ENCODE measurements at places on chromosomes 1 and 21.

DNA sequence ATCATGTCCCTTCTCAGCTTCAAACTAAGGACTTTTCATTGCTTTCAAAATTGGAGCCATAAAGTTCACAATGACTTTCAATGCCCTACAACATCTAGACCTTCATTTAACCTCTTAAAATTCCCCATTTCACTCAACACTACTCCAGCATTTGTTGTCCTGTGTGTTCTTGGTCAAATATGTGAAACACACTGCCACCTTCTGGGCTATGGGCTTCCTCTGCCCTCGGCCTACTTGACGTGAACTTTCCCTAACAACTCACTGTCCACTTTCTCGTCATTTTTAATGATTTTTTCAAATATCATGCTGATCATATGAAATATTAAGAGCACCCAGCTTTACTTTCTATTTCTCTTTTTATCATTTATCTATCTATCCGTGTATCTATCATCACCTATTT is 2018.4 kb downstream of the NCAM2 start:
- peak; percentile 11 for DNase-seq

DNA sequence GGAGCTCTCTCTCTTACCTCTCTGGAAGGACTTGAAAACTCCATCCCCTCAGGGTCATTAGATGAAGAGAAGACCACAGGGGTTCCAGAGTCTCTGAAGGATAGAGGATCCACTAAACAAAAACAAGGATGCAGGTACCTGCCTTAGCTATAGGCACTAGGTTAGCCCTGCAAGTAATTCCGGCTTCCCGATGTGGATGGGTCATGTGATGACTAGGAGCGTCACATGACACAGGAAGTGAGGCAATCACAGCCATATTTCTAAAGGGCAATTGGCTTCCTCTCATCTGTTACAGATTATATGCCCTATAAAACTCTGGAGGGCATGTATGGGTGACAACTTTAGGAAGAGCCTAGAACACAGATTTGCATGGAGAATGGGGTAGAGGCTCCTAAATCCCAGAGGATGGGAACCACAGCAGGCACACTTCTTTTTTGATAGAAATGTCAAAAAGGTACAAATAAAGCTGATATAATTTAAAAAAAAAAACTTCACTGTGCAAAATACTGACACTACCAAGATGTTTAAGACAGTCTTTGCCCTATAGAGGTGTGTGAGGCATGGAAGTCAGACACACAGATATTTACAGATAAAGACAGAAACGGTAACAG is 14.1 kb downstream of the ENTREP3 start:
- DNase-seq, result peak; percentile 93

DNA sequence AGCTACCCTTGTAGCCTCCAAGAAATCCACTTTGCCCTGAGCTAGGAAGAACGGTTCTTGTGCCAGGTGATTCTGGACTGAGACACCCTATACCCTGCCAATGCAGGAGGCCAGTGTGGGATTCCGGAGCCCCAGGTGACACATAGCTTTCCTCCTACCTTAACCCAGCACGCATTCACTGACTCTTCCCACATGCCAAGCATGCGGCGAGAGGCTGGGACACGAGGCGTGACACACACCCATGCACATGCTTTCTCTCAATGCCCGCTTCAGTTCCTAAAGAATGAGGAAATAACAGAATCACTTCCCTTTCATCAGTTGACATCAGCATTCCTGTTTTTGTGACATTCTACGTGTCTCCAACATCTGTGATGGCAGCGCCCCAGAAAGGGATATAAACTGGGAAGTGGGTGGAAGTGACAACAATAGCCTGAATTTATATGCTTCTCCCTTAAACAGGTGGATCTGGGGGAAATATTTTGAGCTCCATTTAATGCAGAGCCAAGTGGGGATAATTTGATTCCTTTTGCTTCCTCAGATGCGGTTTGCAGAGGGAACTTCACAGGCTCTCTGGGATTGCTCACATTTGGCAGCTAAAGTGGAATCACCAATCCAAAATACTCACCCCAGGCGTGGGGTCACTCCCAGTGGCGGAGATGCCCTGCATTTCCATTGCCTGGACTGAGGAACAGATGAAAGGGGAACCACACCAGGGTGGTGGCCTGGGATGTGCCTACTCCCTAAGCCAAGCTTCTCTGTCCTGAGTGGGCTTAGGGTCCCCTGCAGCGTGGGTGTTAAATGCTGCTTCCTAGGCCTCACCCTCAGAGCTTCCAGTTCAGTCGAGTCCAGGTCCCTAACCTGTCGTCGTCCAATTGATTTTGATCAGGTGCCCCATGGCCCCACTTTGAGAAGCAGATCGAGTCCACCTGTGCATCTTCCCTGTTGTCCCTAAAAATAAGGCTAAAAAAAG is 445.1 kb downstream of the SIPA1L2 start:
- DNase-seq, result no peak

DNA sequence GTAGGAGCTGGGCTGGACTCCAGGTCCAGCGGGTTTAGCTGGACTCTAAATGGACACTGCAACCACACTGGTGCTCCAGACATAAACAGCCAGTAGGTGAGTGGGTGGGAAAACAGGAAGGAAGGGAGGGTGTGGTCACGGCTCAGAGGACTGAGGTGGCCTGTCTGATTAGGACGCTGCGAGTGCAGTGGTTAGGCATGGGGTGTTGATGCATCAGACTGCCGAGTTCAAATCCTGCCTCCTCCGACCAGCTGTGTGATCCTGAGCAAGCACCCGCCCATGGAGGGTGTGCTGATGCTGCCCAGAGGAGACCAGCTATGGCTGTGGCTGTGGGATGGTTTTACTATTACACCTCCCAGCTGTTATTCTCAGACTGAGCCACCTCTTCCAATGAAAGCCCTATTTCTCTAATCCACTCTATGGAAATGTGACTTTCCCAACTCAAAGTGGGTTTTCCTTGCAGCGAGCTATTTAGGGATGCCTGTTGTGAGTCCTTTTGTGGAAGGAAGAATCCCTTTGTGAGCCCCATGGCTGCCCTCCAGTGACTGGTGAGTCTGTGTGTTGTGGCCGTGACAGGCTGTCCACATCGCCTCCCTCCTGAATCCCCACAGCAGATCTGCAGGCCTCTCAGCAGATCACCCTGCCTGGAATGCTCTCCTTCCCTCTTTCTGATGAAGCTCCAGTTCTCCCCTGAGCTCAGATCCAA is 56.6 kb upstream of the EDN2 start:
- peak; percentile 72 for DNase-seq

DNA sequence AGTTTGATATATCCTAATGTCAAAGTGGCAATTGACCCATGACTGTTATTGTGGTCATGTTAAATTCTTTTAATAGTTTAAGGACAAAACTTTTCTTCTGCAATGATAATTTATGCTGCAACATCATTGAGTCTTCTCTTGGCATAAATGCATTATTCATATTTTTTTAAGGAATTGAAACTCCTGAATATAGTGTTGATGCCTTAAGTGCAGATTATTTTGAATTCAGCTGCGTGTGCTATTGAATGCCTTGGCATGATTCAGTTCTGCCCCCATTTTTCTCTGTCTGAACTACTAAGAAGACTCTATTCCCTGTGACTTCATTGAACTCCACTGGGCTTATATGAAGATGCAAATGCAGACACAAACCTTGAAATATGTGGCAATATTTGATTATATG is 22.6 kb upstream of the NOS1AP start:
- DNase-seq, result no peak

DNA sequence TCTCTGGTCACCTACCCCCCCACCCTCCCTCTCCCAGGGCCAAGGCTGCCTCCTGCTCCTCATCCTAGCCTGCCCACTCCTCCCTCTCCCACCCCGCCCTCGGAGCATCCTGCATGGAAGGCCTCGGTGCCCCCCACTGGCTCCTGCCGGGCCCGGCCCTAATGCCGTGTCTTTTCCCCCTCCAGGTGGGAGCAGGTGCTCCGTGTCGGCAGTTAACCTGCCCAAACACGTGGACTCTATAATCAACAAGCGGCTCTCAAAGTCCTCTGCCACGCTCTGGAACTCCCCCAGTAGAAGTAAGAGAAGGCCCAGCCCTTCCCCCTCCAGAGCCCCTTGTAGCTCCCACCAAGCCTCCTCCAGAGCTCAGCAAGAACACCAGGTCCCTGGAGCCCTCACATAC is 18.8 kb downstream of the MAP7D1 start:
- DNase-seq, result no peak

GRCh38 chr1:38498686-38499085 is 360.9 kb downstream of the RRAGC start:
- no peak for DNase-seq

GRCh38 chr1:208445758-208446203 is 201.6 kb upstream of the PLXNA2 start:
- DNase-seq, result peak; percentile 26

- no peak for DNase-seq
These were observed 228.8 kb downstream of the COL11A1 start for GRCh38 chr1:102879439-102879993.

DNA sequence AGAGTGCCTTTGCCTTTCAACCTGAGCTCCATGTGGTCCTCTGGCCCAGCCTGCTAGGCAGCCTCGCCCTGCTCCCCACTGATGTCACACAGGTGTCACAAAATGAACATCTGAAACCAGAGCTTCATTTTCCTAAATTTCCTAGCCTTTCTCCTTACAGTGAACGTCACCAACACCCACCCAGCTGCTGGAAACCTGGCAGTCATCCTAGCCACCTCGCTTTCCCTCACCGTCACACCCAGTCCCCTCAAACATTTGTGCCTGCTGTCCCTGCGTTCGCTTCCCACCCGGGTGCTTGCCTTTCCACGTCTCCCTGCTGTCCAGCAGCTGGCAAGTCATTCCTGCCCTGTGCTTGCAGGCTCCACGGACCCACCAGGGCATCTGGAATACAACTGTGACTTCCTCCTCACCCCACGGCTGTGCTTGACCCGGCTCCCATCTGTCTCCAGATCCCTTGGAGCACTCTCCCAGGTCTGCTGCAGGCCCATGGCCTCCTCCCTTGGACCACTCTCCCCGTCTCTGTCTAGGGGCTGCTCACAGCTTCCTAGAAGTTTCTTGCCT is 23.5 kb downstream of the ADARB1 start:
- no peak for DNase-seq

DNA sequence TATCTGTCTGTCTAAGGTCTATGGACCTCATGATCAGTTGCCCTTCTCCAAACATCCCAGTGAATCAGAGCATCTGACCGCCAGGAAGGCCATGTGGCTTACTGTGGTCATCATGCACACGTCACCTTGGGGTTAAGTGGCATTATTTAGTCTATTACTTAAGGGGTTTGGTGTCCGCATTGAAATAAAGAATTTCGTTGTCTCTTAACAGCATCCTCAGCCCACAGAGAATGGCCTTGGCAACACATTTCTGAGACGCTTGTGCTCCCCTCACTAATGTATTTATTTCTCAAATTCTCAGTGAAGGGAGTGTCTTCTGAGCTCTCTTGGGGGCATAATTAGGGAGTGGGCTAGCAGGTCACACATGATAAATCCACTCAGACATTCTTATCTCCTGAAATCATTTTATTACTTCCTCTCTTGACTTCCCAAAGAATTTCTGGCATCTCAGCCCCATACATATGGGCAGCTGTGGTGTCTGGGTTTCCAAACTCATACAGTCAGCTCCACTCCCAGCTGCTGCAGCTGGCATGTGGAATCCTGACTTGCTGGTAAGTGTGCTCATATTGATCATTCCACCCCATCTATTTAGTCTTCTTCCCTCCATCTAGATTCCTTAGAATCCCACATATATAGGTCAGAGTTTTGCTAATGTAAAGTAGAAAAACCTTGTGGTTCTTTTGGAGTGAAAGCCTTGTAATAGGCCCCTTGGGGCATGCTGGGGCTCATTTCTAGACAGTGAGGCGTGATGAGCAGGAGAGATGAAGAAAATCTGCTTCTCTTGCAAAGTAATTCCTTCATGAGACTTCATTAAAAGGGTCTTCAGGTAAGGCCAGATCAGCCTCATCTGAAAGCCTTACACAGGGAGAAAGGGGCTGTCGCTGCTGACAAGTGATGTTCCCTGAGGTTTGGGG is 110.5 kb downstream of the HHAT start:
- DNase-seq, result no peak

DNA sequence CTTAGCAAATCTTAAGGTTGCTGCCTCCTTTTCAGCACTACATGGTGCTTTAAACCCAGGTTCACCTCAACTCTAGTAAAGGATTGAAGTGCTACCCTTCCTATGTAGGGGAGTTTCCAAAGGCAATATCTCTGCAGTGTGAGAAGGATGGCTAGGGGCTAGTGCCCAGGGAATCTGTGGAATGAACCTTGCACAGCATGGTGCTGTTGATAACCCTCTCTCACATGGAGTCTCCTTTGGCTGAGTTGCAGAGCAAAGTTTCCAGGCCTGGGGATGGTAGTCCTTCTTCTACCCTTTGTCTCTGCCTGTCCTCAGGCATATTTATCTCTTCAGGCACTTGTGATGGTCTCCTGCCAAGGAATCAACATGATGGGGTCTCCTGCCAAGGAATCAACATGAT is 59.4 kb downstream of the AXDND1 start:
- no peak for DNase-seq

GRCh38 chr21:44006017-44006619 is 6.0 kb upstream of the TRAPPC10 start:
- DNase-seq, result no peak

DNA sequence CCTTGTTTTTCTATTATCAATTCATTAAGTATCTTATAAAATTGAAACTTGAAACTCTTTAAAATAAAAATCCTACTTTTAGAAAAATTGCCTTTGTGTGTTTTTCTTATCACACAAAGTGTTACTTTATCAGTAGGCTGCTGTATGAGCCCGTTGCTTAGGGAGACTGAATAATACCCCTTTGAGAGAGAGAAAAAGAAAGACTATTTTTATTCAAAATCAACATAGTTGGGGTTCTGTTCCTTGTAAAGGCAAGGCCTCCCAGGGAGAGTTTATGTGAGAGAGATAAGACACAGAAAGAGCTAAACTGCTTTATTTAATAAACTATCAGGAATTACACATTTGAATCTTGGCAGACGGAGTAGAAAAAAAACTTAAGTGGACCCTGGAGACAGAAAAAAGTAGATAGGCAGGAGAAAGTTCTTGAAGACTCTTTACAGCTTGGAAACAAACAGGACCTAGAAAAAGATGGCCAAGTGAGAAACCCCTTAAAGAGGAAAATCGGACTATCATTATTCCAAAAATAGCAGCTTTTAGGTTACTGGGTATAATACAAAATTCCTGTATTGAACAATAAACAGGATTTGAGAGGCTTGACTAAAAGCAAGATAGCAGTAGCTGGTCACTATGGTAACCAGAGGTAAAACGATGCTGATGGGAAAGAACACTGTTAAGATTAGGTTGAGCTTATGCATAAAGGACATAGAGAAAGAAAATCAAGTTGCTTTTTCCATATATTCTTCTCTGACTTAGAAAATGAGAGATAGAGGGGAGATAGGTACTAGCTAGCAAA is 170.9 kb downstream of the LRRC7 start:
- DNase-seq, result no peak

GRCh38 chr21:41602531-41602930 is 94.6 kb upstream of the TMPRSS2 start:
- DNase-seq, result no peak

DNA sequence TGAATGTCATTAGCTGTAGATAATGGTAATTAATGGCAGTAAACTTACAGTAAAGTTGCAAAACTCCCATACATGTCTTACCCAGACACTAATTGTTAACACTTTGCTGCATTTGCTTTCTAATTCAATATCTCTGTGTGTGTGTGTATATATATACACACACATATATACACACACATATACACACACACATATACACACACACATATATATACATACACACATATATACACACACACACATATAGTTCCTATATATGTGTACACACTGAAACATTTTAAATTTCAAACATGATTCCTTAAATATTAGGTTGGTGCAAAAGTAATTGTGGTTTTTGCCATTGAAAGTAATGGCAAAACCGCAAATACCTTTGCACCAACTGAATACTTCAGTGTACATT is 3.7 kb upstream of the EPHX1 start:
- no peak for DNase-seq

- no peak for DNase-seq
These were observed 2.6 kb downstream of the HMGN2 start for GRCh38 chr1:26474818-26475217.
